Vein endothelial cell (primary cell): ENCODE measurements at places on chromosomes 5 and 9. TPM values are rescaled to one million over a fixed set of nuclear protein-coding genes. Genes with fewer than 3 reads are reported as not detected.

FGFR4 gene
- 2.3 and 4.6 TPM in 2 replicates for total RNA-seq

GRIN3A gene
- not detected in 2 replicates for total RNA-seq

ACOT12 gene
- not detected in 2 replicates for total RNA-seq

STPG3 gene
- total RNA-seq, result not detected in 2 replicates

HAVCR1 gene
- total RNA-seq, result not detected in 2 replicates

TMEM250 gene
- 59.8 and 72.8 TPM in 2 replicates for total RNA-seq

NDST1 gene
- total RNA-seq, result 77.1 and 124 TPM in 2 replicates

ARHGAP26 gene
- 22.5 and 33.1 TPM in 2 replicates for total RNA-seq

ZNG1F gene
- 6.5 and 12.1 TPM in 2 replicates for total RNA-seq

NUP188 gene
- 54.9 and 64.4 TPM in 2 replicates for total RNA-seq

TEX48 gene
- not detected in 2 replicates for total RNA-seq

HSD17B4 gene
- 86.3 and 107 TPM in 2 replicates for total RNA-seq

TOR4A gene
- total RNA-seq, result 58.3 and 77.4 TPM in 2 replicates

SEMA6A gene
- 5.4 and 9.5 TPM in 2 replicates for total RNA-seq

KCNV2 gene
- total RNA-seq, result not detected in 2 replicates

ARHGEF39 gene
- total RNA-seq, result 1.6 and 3.5 TPM in 2 replicates

HAVCR2 gene
- under 0.01 and 0.67 TPM in 2 replicates for total RNA-seq

PRR16 gene
- 0.48 TPM in 1 of 2 replicates, not detected in the other for total RNA-seq

LCN10 gene
- total RNA-seq, result not detected in 2 replicates

SLC34A1 gene
- total RNA-seq, result not detected in 2 replicates

DOK3 gene
- total RNA-seq, result 3.3 and 4.0 TPM in 2 replicates

CD274 gene
- 26.7 and 30.4 TPM in 2 replicates for total RNA-seq

PAPPA gene
- total RNA-seq, result 0.33 and 0.38 TPM in 2 replicates

RORB gene
- total RNA-seq, result under 0.01 TPM in 1 of 2 replicates, not detected in the other

MYORG gene
- 3.6 and 6.1 TPM in 2 replicates for total RNA-seq

SLC6A3 gene
- not detected in 2 replicates for total RNA-seq

KIAA0825 gene
- 2.6 and 3.5 TPM in 2 replicates for total RNA-seq

PDZD2 gene
- 3.9 and 6.9 TPM in 2 replicates for total RNA-seq

RECK gene
- total RNA-seq, result 14.1 and 24.8 TPM in 2 replicates

GFRA3 gene
- total RNA-seq, result 0.10 TPM in 1 of 2 replicates, not detected in the other

PAEP gene
- total RNA-seq, result not detected in 2 replicates

OR1J2 gene
- total RNA-seq, result 0.19 TPM in 1 of 2 replicates, not detected in the other
